ENCODE measurements at places on chromosomes 13 and 19. TPM values are rescaled to one million over a fixed set of nuclear protein-coding genes. Genes with fewer than 3 reads are reported as not detected.

DNA sequence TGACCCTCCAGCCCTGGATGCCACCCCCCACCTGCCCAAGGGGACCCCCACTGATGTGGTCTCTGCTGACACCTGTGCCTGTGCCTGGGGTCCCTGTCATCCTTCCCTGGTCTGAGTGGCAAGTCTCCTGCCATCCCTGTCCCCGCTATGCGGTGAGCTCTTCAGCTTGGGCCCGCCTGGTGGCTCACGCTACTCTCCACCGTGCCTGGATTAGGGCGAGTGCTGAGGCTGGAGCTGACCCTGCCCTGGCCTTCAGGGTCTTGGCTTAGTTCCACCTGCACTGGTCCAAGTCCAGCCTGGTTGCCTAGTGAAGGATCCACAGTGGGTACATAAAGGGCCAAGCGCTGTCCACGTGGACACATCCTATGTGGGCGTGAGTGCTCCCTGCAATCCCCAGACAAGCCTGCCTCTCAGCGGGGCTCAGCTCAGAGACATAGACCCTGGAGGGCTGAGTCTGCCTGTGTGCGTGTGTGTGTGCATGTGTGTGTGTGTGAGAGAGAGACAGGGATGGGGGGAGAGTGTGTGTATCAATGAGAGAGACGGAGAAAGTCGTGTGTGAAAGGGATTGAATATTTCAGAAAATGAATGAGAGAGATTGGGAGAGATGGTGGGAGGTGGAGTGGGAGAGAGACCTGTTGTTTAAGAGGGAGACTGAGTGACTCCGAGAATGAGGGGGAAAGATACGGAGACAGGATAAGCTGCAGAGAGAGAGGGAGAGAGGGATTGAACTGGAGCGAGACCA is 22.1 kb downstream of the WTIP start:
- no peak overlapping the region for H3K4me3 ChIP-seq
- peaks cover 16% of the 10 kb centered on the region for H3K4me1 ChIP-seq
- H3K36me3 ChIP-seq: no peaks in the 10 kb centered on the region
- peak; percentile 24 for DNase-seq
- H3K27ac ChIP-seq: no peak overlapping the region
- H3K27me3 ChIP-seq: no peaks in the 10 kb centered on the region

GRCh38 chr13:111368091-111368490 is 47.6 kb downstream of the TEX29 start:
- H3K36me3 ChIP-seq: no peaks in the 10 kb centered on the region
- DNase-seq: no peak
- H3K27ac ChIP-seq: no peak overlapping the region

DNA sequence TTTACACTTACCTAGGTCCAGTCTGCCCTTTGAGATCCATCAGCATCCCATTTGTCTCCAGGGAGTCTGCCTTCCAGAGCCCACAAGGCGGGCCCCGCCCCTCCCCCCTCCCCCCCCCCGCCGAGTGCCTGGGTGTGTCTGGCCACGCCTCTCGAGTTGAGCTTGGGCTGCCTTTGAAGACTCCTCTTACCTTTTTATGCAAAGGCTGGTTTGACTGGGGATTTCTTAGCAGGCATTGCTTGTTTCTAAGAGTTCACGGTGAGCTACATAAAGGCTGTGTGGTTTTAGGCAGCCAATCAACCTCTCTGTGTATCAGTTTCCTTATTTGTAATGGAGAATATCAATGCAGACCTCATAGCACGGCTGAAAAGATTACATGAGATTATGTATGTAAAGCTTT is 11.3 kb downstream of the GPR12 start:
- DNase-seq: no peak
- H3K27ac ChIP-seq: no peak overlapping the region
- no peaks in the 10 kb centered on the region for H3K4me1 ChIP-seq
- no peak overlapping the region for H3K4me3 ChIP-seq
- no peaks in the 10 kb centered on the region for H3K36me3 ChIP-seq

GRCh38 chr19:35521124-35521743 is 6.9 kb downstream of the SBSN start:
- no peaks in the 10 kb centered on the region for H3K27me3 ChIP-seq
- no peaks in the 10 kb centered on the region for H3K36me3 ChIP-seq
- H3K4me3 ChIP-seq: no peak overlapping the region
- no peaks in the 10 kb centered on the region for H3K4me1 ChIP-seq

DNA sequence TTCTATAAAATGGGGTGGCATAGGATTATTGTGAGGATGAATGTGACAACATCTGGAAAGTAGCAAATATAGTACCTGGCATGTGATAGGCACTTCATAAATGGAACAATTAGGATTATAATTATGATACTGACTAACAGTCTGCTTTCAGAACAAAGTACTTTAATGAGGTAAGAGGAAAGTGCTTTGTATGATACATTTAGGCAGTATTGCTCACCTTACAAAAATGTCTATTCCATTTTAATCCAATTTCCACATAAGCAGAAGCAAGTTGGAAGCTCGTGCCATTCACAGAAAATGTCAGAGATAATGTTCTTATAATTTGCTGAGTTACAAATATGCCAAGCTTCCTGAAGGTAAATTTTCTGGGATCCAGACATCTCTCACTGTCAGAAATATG is 16.9 kb upstream of the HTR2A start:
- no peak for DNase-seq
- no peaks in the 10 kb centered on the region for H3K27me3 ChIP-seq
- H3K4me1 ChIP-seq: no peaks in the 10 kb centered on the region

- no peaks in the 10 kb centered on the region for H3K36me3 ChIP-seq
- peaks cover 71% of the 10 kb centered on the region for H3K4me1 ChIP-seq
- H3K27ac ChIP-seq: peak overlapping the region; percentile 77
- no peaks in the 10 kb centered on the region for H3K27me3 ChIP-seq
- H3K4me3 ChIP-seq: no peak overlapping the region
These were observed 131.8 kb upstream of the PEG3 start for GRCh38 chr19:56972291-56972841.

GRCh38 chr13:77139306-77139705 is 112.3 kb upstream of the FBXL3 start:
- H3K27me3 ChIP-seq: no peaks in the 10 kb centered on the region
- DNase-seq: no peak
- no peaks in the 10 kb centered on the region for H3K36me3 ChIP-seq
- H3K4me3 ChIP-seq: no peak overlapping the region
- peaks cover 4% of the 10 kb centered on the region for H3K4me1 ChIP-seq
- no peak overlapping the region for H3K27ac ChIP-seq

- no peaks in the 10 kb centered on the region for H3K36me3 ChIP-seq
- no peaks in the 10 kb centered on the region for H3K4me1 ChIP-seq
- H3K27me3 ChIP-seq: no peaks in the 10 kb centered on the region
- H3K27ac ChIP-seq: peak overlapping the region; percentile 48
These were observed 28.5 kb downstream of the ZNF266 start for GRCh38 chr19:9406798-9407352.

DNA sequence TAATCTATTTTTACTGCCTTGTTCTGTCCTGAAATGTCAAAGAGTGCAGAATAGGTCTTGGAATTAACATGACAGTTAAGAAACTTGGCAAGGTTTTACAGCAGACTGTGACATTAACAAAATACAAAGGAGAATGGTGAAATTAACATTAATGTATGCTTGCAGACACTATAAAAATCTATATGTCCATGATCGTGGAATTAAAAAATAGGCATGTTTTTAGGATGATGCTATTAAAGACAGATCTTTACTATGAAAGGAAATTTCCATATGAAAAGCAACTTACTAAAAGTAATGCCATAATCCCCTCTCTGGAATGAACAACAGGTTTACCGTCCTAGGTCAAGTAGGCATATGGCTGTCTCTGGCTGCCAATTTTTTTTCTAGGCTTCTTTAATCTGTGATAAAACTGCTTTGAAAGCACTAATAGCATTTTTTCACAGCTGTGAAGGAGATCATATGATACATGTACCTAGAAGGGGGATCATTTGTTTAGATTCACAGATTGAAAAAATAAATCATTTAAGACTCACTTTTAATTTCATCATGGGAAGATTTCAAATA is 291.5 kb downstream of the ZNF536 start:
- H3K27me3 ChIP-seq: no peaks in the 10 kb centered on the region
- H3K4me1 ChIP-seq: peaks cover 20% of the 10 kb centered on the region
- no peak for DNase-seq
- H3K4me3 ChIP-seq: no peak overlapping the region
- H3K27ac ChIP-seq: no peak overlapping the region
- H3K36me3 ChIP-seq: no peaks in the 10 kb centered on the region

- H3K27ac ChIP-seq: peak overlapping the region; percentile 93
- peak overlapping the region; percentile 88 for H3K4me3 ChIP-seq
- DNase-seq: peak; percentile 48
- peaks cover 22% of the 10 kb centered on the region for H3K4me1 ChIP-seq
- H3K36me3 ChIP-seq: no peaks in the 10 kb centered on the region
These were observed 536 bp upstream of the AKAP8 start for GRCh38 chr19:15379999-15380647.

DNA sequence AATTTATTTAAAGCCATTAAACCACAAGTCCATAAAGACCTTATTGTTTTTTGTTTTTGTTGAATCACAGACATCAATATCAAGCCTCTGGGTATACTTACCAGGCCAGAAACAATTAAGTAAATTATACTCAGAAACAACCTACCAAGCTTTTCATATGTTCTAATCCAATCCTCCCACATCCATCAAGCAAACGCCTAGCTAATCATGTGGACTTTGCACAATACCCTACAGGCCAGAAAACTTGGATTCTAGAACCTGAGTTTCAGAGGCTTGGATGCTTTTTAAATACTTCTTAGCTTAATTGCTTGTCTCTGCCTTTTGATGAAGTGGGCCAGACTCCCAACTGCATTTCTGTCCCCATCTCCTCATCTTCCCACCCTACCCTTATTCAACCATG is 39.9 kb downstream of the TGDS start:
- H3K27ac ChIP-seq: no peak overlapping the region
- DNase-seq: no peak
- no peaks in the 10 kb centered on the region for H3K27me3 ChIP-seq
- no peaks in the 10 kb centered on the region for H3K4me1 ChIP-seq

DNA sequence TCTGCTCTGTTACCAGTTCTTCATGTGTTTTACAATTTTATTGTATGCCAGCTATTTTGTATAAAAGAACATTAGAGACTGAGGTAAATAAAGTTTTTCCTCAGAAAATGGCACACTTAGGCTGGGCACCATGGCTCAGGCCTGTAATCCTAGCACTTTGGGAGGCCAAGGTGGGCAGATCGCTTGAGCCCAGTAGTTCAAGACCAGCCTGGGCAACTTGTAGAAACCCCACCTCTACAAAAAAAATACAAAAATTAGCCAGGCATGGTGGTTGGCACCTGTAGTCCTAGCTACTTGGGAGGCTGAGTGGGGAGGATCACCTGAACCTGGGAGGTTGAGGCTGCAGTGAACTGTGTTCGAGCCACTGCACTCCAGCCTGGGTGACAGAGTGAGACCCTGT is 32.0 kb downstream of the CCDC8 start:
- H3K36me3 ChIP-seq: no peaks in the 10 kb centered on the region
- H3K4me3 ChIP-seq: no peak overlapping the region
- DNase-seq: no peak
- no peaks in the 10 kb centered on the region for H3K27me3 ChIP-seq

- no peak overlapping the region for H3K27ac ChIP-seq
- H3K36me3 ChIP-seq: no peaks in the 10 kb centered on the region
- no peaks in the 10 kb centered on the region for H3K27me3 ChIP-seq
- DNase-seq: no peak
These were observed 32.7 kb downstream of the KDM4B start for GRCh38 chr19:5001615-5002014.

- no peaks in the 10 kb centered on the region for H3K36me3 ChIP-seq
- no peaks in the 10 kb centered on the region for H3K4me1 ChIP-seq
- H3K27ac ChIP-seq: no peak overlapping the region
- H3K4me3 ChIP-seq: no peak overlapping the region
These were observed 52.1 kb downstream of the DACH1 start for GRCh38 chr13:71814806-71815360.

- no peaks in the 10 kb centered on the region for H3K27me3 ChIP-seq
- H3K4me3 ChIP-seq: no peak overlapping the region
- no peak overlapping the region for H3K27ac ChIP-seq
- H3K4me1 ChIP-seq: no peaks in the 10 kb centered on the region
These were observed 776.9 kb downstream of the GPC5 start for GRCh38 chr13:92175330-92175729.

- no peaks in the 10 kb centered on the region for H3K36me3 ChIP-seq
- H3K4me3 ChIP-seq: no peak overlapping the region
- no peaks in the 10 kb centered on the region for H3K27me3 ChIP-seq
These were observed 64.1 kb downstream of the TPT1 start for GRCh38 chr13:45276913-45277312.

PRR36 gene
- total RNA-seq: 3.3 TPM

RPS28 gene
- 221 TPM for total RNA-seq

RNF17 gene
- total RNA-seq: 29.6 TPM

NXNL1 gene
- total RNA-seq: not detected

Measured in testis (tissue), 5 donors.